ENCODE measurements at places on chromosomes 11 and 22.
A peak's percentile ranks its signal among the peaks of the same experiment; 100 is the strongest.

GRCh38 chr11:77074626-77075221 lies 8.0 kb downstream of the CAPN5 start:
- no peak for DNase-seq

GRCh38 chr11:3223932-3224381 lies 5.3 kb upstream of the MRGPRG start:
- no peak for DNase-seq

DNA sequence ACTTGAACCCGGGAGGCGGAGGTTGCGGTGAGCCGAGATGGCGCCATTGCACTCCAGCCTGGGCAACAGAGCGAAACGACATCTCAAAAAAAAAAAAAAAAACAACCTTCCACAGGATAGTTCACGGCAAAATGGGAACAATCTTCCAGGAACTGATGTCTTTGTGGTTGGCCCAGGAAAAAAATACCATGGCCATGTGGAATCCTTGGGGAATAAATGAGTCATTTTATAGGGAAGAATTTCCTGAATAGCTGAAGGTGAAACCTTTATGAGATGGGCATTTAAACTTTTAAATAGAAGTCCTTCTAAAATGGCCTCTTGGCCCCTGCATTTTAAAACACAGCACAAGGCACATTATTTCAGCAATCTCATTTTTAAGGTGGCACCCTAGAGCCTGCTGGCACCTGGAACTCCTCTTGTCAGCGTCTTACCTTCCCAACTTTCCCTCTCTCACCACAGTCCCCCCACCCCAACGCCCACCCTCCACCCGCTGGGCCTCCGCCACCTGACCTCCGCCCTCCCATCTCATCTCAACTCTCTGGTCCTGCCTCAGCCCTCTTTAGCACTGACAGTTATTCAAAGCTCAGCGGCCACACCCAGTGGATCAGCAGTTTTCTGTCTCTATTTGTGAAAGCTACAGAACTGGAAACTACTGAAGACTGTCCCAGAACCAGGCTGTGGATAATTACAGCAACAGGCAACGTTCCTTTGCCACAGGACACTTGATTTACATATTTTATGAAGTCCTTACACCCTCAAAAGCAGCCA lies 43.1 kb downstream of the SCGB1A1 start:
- no peak for DNase-seq

DNA sequence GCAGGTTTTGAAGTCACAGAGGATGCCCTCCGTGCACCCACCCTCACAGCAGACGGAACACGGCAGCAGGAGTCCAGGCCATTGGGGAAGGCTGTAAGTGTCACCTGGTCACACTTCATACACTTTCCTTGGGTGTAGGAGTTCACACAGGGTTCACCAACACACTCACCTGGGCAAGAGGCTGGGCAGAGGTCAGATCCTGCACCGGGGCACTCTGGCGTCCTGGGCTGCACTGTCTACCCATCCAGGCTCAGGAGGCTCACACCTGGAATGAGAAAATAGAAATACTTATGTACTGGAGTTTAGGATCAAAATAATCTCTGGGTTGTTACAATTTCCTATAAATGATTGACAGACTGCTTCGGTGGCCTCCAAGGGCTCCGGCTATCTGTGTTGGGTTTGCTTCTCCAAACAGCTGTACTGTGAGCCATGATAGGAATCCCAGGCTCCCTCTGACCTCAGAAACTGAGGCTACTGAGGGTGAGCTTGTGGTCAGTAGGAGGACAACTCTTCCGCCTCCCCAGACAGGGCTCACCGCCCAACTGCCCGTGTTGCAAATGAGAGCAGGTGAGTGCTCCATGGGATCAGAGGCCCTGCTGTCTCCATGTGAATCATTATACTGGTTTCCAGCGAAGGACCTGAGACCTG lies 20.1 kb upstream of the CARS1 start:
- DNase-seq: no peak

DNA sequence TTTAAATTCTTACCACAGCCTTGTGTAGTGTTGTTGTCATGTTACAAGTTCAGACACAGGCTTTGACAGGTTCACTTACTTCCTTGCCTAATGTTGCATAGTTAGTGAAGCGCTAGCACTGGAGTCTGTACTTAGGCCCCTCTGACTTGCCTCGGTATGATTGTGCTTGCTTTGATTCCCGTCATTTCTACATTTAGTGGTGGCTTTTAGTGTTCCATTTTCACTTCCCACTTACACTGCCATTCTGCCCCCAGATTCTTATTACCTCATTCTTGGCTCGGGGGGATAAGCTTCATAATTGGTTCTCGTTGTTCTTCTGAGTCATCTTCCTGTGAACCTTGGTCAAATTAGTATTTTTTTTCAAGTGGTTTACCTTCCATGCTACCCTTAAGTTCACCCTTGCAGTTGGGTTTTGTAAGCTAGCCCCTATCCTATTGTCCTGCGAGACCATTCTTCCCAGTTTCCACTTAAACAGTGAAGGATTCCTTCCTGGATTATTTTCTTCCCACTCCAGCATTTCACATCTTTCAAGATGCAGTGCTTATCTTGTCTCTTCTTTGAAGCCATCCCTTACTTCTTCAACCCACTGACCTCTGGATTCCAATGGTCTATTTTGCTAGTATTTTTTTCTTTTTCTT lies 68.7 kb downstream of the DDX10 start:
- DNase-seq: peak; percentile 4

DNA sequence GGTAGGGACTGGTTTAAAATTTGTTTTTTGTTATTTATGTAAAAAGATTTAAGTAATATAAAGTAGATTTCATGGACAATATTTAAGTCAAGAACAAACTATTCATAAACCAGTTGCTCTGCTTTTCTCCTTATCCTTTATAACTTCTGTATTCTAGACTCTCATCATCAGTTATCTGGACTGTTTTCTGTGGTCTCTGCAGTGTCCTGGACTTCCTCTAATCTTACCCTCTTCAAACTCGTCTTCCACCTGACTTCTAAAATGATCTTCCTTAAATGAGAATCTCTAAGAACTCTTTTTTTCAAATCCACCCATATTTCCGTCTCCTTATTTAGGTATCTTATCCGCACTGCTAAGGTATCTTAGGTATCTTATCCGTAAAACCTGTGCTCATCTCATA lies 8.1 kb downstream of the RRM1 start:
- DNase-seq: no peak

DNA sequence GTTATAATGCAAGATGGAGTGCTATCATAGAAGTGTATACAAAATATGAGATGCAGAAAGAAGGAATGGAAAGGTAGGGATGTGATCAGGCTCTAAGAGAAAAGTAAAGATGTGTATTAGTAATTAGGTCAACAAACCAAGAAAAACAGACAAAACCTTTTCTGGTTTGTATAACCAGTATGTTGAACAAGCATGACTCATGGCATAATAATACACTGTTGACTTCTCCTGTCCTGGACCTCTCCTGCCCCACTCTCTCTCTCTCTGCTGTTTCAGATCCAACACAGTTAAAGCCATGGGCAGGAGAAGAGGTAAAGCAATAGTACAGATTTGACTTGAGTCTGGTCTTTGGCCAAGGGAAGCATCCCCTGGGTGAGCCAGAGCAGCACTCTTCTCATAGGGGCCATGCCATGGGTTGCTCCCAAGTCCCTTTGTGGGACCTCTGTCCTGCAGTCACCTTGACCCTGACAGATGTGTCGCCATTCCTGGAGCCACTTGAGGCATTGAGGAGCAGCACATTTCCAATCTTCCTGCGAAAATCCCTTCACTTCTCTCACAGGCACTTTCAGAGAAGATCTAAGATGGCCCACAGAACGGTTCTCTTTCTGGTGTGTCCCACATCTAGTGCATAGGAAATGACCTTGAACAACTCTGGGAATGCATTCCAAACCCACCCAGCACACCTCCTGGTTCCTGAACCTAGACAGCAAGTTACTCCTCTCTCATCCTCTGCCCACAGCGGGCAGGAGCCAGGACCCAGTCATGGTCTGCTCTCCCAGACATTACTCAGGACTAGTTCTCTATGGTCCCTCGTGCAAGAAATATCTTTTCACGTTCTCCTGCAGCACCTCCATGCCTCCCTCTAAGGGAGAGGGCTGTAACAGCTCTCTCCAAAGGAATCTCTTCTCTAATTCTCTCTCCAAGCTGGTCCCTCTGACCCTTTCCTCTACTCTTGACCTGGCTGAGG lies 58.2 kb upstream of the PRSS23 start:
- no peak for DNase-seq

- DNase-seq: no peak
Measured at GRCh38 chr11:18804199-18804999, 12.8 kb upstream of the PTPN5 start.

DNA sequence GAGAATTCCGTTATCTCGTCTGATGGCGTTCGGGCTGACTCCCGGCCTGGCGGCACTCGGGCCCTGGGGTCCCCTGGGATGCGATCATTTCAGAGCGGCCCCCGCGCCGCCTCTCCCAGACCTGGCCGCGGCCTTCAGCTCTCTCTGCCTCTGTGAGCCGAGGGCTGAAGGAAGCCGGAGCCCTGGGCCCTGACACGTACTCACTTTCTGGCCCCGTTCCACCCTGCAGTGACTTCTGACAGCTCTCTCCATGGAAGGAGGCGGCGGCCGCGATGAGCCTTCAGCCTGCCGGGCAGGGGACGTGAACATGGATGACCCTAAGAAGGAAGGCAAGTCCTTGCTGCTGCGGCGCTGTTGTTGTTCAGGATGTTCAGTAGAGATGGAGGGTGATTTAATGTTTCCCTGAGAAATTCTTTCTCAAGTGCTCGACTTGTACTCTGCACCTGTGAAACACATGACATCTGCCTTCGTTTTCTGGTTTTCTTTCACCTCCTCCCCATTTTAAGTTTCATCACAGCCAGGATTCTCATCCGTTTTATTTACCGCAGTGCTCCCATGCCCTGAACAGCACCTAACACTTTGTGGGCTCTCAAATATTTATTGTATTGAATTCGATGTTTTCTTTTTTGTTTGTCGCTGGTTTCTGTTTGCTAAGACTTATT lies 612 bp downstream of the GTSE1 start:
- no peak for DNase-seq

DNA sequence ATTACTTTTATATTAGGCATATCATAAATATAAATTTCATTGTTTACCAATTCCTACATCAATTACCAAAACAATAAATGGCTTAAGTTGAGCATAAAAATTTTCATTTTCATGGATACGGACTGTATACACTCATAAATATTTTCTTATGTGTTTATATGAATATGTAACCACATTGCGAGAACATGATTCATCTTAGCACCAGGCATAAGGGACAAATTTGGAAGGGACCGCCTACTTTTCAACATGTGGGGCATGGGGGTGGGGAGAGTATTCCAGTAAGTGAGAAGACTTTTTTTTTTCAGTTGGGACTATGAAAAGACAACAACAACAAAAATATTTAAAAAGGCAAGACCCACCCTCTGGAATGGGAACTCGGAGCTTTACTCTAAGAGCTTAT lies 296.1 kb downstream of the RAB38 start:
- no peak for DNase-seq

GRCh38 chr22:44133901-44134571 lies 46.7 kb upstream of the PARVG start:
- no peak for DNase-seq

DNA sequence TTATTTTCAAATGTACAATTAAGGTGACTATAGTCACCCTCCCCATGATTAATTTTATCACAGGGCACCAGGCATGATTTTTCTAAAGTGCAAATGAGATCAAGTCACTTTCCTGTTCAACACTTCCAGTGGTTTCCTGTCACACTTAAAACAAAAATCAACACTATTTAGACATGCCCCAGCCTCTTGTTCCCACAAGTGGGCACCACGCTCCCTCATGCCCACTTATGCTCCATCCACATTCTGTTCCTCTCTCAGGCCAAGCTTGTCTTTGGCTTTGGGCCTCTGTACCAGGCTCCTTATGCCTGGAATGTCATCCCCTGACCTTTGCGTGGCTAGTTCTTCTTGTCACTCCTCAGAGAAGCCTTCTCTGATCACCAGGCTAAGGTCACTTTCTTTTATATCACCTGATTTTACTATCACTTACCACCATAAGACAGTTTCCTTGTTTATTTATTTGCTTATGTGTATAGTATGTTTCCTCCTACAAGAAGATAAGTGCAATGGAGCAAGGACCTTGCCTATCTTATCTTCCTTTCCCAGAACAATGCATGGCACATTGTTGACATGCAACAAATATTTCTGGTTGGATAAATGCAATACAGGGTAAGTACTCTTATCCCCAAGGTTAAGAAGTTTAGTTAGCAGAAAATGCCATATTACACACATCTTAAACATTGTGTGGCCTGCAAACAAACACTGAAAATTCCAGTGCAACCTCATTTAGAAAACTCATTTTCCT lies 50.9 kb upstream of the PANX1 start:
- DNase-seq: no peak

- no peak for DNase-seq
Measured at GRCh38 chr11:72723508-72723907, 28.7 kb downstream of the ARAP1 start.

GRCh38 chr11:2235588-2236326 lies 34.6 kb downstream of the ASCL2 start:
- no peak for DNase-seq

DNA sequence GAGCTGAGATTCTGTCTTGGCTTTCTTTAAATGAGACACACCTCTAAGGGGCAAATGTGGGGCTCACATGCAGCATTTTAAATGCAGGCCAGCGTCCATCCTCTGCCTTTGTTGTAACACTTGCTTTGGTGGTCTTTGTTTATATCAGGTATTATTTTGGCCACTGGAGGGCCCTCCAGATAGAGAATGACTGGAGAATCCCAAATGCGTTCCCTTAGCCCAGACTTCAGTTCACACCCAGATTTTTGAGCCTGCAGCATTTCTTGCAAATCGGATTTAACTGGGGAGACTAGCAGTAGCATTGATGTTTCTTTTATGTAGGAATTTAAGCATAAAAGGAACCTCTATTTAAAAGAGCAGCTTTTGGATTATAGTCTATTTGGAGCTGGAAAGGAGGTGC lies 200.2 kb upstream of the SORL1-AS1 start:
- no peak for DNase-seq

DNA sequence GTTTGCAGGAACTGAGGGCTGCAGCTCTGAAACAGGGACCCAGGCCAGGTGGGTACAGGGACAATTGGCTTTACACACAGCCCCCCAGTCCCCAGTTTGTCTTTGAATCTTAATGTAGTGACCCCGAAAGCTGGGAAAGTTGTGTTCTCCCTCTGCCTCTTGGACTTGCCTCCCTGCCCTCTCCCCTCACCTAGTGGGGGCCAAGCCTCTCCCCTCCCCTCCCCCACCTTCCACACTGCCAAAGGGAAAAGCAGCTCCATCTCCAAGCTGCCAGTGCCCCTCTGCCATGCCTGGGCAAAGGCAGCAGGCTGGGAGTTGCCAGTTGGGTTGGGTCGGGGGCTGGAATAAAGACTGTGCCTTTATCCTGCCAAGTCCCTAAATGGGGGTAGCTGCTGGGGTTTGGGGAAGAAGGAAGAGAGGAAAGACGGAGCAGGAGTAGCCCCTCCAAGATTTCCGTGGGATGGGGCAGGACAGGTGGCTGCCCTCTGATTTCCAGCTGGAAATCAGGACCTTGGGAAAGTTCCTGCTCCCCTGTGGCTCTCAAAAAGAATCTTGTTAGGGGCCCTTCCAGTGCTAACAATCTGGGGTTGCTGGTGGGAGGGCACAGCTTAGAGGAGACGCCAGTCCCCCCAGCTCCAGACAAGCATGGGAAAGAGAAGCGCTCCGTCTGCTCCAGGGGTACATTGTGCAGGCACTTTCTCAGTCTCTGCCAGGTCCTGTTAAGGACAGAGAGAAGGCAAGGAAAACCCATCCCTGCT lies 2.8 kb upstream of the CLCF1 start:
- DNase-seq: no peak

All from activated T-cell treated with anti-CD3 and anti-CD28 coated beads for 4 hours (primary cell).